NCI-H1092 (cell line): ENCODE measurements at places on chromosomes 2 and 18.

GRCh38 chr2:30314981-30315380 is 83.6 kb downstream of the LBH start:
- DNase-seq = no peak

GRCh38 chr2:102520009-102520408 is 47.0 kb downstream of the SLC9A4 start:
- no peak for DNase-seq

DNA sequence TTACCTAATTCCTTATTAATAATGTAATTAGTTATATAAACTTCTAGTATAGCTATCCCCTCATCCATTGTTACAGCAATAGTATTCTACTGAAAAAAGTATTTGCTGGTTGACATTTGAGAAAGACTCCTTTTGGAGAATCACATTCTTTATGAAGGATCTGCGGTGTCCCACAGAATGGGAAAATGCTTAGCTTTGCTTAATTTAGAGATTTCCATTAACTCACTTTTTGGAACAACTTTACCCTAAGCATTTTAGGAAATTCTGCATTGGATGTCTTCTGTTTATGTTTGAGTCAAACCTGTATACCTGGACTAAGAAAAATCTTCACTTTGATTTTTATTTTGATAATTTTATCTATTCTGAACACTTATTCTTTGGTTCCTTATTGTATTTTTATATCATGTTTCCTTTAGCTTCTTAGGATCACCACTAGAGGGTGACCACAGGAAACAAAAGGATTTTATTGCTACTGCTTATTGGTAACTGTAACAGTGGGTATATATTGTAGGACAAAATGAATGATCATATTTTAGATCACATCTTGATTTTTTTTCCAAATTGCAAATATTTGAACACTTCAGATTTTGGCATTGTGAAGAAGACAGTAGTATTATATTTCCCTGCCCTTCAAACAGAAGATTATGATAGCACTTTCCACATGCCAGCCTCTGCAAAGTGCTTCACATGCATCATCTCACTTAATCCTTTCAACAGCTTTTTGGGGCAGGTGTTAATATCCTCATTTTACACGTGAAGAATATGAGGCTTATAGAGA is 79.6 kb downstream of the MIB1 start:
- DNase-seq = no peak

GRCh38 chr2:23772684-23773083 is 154.2 kb downstream of the ATAD2B start:
- DNase-seq = no peak

GRCh38 chr2:241912021-241912555 is 42.6 kb downstream of the RTP5 start:
- DNase-seq = no peak

DNA sequence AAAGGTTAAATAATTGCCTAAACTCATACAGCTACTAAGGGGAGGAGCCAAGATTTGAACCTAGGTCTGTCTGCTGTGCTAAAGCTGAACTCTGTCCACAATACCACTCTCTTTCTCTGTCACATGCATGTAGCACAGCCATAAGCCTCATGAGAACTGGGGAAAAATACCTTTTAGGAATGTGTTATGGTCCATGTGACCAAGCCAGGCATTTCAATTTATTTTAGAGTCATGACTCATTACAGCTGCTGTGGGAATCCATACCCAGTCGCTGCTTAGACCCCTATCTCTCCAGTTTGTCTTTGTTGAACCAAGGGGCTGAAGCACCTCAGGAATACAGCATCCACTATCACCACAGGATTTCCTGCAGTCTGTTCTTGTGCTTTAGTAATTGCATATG is 200.0 kb upstream of the SIX3 start:
- no peak for DNase-seq

DNA sequence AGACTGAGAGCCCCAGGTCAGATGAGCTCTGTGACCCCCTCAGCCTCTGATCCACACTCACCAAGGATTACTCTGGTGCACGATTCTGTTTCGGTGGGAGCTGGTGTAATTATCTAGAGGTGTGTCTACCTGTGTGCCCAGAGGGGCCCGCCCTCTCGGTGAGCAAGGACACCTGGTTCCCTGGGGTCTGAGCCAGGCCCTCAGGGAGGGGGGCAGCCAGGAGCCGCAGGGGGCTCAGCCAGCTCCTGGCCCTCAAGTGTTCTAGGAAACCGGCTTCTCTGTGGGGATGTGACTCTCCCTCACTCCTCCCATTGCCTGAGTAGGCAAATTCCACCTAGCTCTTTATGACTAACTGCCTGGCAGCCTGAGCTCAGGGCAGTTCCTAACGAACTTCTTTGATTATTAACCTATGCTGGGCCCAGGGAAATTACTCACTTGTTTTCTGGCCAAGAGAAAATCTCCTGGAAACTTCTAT is 17.4 kb downstream of the AGAP1 start:
- DNase-seq = no peak

- DNase-seq = no peak
These were observed 118.3 kb downstream of the MGAT5 start for GRCh38 chr2:134372141-134372540.

GRCh38 chr2:231931481-231931915 is 5.3 kb upstream of the NPPC start:
- DNase-seq = no peak

DNA sequence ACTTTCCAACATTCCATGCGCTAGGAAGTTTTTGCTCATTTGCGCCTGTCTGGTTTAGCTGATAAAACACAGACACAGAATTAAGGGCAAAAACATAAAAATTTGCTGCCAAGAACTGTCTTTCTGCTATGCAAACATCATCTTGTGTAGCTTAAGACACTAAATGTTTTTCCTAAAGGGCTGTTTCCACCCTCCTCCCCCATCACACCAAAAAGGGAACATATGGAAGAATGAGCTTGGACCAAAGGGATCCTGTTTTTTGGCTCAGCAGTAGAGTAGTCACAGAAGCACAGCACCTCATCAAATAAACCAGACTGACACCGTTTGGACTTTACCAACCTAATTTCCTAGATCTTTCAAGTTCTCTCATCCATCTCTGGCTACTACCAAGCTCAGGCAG is 210.1 kb downstream of the ZNF521 start:
- no peak for DNase-seq

GRCh38 chr18:55396267-55396905 is 191.6 kb downstream of the TCF4 start:
- no peak for DNase-seq

- no peak for DNase-seq
These were observed 5.9 kb upstream of the ANKRD39 start for GRCh38 chr2:96863575-96864342.

DNA sequence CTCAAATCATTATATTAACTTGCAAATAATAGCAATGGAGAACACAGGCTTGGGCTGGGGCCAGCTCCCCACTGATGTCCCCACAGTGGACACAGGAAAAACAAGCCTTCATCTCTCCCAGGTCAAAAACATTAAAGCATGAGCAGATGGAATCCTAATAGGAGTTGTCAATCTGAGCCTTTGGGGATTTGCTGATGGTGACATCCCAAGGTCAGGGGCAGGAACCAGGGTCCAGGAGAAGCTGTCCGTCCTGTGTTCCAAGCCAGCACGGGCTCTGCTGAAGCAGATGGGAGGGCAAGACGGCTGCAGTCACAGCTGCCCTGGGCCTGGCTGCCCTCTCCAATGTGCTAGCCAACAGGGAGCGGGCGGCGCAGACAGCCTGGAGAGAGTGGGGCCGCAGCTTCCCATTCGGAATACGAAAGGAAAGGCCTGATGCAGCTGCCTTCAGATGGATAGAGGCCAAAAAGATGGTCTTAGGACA is 135.5 kb downstream of the NDUFA10 start:
- no peak for DNase-seq

DNA sequence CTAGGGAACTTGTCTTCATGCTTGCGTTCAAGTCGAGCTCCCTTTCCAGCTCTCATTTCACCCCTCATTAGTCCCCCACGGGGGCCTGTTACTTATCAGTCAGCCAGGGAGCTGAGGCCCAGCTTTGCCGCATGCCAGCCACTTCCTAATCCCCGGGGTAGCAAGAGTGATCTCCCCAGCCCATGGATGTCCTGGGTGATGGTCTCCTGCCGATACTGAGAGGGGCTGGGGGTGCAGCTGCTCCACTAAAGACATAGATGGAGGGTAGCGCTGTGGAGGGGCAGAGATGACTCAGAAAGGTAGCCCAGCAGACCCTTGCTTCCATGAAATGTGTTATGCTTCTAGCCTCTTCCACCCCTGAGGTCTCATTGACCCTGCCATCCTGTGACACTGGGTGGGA is 314.0 kb upstream of the EPAS1 start:
- DNase-seq = no peak

DNA sequence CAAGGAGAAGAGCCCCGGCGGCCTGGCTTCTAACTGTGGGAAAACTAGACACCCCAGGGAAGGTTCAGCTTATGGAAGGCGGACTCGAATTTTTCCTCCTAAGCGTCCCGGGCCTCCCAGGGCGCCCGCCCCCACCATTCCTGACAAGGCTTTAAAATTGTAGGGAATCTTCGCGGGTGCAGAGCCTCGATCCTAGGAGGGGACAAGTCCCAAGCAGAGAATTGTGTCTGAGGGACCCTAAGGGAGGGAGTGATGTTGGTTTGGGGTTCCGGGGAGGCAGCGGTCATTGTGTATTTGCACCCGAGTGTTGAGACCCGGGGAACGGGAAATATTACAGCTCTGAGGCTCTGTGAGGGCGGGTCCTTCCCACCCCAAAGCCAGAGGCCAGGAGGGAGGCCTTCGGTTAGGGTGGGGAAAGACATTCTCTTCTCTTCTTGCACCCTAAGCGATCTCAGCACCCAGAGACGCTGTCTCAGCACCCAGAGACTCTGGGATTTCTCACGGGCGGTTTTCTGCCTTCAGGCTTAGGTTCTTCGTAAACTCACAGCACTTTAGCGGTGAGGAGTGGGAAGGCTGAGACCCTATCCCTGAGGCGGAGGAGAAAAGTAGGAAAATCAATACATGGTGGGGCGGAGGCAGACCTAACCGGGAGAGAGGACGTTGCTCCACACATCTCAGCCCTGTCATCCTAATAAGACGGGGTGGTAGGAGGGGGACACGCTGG is 7.6 kb downstream of the OSR1 start:
- DNase-seq = no peak

- DNase-seq = no peak
These were observed 77.6 kb upstream of the SNTG2 start for GRCh38 chr2:873027-873426.

GRCh38 chr2:8198766-8199382 is 483.0 kb upstream of the ID2 start:
- DNase-seq = no peak

- no peak for DNase-seq
These were observed 16.1 kb downstream of the PRPF40A start for GRCh38 chr2:152701198-152701597.

- DNase-seq = peak; percentile 84
These were observed 148.1 kb downstream of the EML6 start for GRCh38 chr2:54871457-54872107.
